ENCODE measurements at places on chromosomes 2 and 18.

DNA sequence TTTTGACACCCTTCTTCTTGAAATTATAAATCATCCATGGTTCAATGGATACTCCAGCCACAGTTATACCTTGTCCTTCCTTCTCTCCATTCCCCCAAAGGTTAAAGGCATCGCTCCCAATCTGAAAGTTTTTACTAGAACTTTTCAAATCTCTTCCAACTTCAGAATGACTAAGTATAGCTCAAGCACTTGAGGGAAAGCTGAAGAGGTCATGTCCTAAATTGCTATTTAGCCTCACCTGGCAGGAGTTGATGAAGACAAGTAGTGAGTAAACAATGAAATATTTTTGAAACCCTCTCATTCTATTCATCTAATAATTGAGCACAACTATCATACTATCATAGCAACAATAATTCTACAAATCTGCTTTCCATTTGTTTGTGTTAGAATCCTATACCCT is 167.8 kb downstream of the HNMT start:
- no peak for DNase-seq

DNA sequence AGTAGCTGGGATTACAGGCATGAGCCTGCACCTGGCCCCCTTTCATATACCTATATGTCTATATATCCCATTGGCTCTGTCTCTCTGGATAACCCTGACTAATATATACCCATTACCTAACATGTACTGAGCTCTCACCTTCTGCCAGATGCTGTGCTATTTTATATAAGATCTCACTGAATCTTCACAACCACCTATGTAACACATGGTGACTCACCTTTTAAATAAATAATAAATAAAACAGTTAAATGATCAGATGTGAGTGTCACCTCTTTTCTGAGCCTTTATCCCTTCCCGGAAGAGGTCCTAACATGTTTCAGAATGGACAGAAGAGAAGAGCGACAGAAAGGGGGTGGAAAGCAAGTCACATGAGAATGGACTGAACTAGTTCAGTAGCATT is 123.1 kb downstream of the SPIRE1 start:
- no peak for DNase-seq

- DNase-seq = no peak
Measured at GRCh38 chr18:75478996-75479880, 51.7 kb upstream of the SMIM21 start.

DNA sequence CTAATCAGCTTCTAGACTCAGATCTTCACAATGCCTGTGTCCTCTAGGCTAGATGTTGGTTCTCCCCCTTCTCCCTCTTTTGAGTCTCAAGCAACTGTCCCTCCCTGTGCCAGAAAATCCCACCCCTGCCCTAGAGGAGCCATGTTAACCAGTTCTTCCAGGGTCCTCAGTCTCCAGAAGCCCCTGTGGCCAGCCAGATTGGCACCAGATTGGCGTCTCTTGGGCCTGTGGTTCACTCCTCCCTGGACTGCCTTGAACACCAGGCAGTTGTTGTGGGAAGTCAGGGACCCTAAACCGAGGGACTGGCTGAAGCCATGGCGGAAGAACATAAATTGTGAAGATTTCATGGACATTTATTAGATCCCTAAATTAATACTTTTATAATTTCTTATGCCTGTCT is 36.6 kb downstream of the CYP26B1 start:
- DNase-seq = no peak

- DNase-seq = no peak
Measured at GRCh38 chr2:19102696-19103423, 255.6 kb downstream of the OSR1 start.

DNA sequence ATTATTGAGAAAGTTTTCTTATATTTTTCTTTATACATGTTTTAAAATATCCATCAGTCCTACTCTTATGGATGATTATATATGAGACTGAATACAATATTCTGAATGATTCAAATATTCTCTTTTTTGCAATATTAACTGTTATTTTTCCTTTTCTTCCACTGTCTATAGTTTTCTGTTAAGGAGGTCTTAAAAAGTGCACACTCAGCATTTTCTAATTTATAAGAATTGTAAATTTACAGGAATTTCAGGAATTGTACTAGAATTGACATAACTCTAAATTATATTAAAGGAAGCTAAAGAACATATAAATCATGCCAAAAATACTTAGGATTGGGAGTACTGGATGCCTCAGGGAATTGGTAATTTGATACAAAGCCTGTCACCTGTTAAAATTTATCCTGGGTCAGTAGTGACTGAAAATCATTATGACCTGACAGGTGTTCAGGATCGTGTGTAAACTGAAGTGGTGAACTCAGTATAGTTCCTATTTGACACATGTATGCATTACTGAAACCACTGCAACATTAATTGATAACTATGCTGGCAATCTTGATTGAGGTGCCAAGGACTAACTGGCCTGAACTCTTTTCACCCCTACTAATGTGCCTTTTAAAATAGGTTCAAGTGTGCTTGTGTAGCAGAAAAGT is 30.4 kb downstream of the MSTN start:
- DNase-seq = no peak

GRCh38 chr2:129796225-129796624 is 183.2 kb upstream of the RAB6C start:
- no peak for DNase-seq

- DNase-seq = no peak
Measured at GRCh38 chr2:236607471-236608187, 38.0 kb downstream of the ACKR3 start.

- no peak for DNase-seq
Measured at GRCh38 chr2:127592761-127593227, 53.2 kb upstream of the GPR17 start.

DNA sequence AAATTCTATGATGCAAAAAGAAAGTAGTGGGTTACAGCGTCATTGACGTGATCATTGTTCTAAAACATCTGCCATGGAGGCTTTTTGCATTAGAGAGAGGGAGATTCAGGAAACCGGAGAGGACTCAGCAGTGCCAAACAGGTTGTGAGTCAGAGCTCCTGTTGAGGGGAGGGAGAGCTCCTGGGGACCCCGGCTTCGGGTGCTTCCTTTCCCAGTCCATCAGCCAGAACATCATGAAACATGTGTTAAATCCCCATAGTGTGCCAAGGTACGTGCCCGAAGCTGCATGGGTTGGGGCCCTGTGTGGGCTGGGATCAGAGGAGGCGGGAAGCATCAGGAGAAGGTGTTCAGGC is 791 bp upstream of the CYRIA start:
- DNase-seq = no peak

- no peak for DNase-seq
Measured at GRCh38 chr2:133871545-133872209, 303.4 kb upstream of the NCKAP5 start.

DNA sequence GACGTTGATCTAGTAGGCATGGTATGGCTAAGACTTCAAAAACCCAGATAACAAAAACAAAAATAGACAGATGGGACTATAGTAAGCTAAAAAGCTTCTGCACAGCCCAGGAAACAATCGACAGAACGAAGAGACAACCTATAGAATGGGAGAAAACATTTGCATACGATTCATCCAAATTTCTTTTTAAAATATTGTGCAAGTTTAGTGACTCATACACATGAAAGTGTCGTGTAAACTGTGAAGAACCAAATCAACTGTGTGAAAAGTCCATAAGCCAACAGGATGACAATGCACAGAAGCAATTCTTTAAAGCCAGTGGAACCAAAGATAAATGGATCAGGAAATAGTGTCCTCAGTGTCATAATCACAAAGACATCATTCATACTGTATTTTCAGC is 671.1 kb downstream of the RNF144A start:
- no peak for DNase-seq

- DNase-seq = no peak
Measured at GRCh38 chr18:44518091-44518615, 162.5 kb upstream of the SETBP1 start.
